ENCODE measurements at places on chromosomes 16 and 17.

GRCh38 chr17:41813152-41813680 is 412 bp downstream of the FKBP10 start:
- DNase-seq: no peak

- DNase-seq: no peak
Measured at GRCh38 chr17:6492892-6493674, 48.8 kb downstream of the PIMREG start.

GRCh38 chr16:54589326-54589725 is 302.7 kb upstream of the IRX3 start:
- no peak for DNase-seq

- no peak for DNase-seq
Measured at GRCh38 chr16:81651758-81652718, 127.1 kb upstream of the PLCG2 start.

DNA sequence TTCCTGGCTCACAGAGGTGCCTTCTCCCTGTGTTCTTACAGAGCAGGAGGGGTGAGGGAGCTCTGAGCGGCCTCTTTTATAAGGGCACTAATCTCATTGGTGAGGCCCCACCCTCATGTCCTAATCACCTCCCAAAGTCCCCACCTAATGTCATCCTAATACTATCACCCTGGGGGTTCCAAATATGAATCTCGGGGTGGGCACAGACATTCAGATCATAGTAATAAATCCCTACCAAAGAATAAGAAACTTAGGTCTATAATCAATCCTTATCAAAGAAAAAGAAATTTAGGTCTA is 32.3 kb upstream of the METRNL start:
- no peak for DNase-seq

- DNase-seq: peak; percentile 88
Measured at GRCh38 chr17:11598274-11599221, at the start of gene DNAH9. DNAH9 (plus strand) TSS chr17:11598470; CDS start chr17:11598499, 29 bp downstream.

DNA sequence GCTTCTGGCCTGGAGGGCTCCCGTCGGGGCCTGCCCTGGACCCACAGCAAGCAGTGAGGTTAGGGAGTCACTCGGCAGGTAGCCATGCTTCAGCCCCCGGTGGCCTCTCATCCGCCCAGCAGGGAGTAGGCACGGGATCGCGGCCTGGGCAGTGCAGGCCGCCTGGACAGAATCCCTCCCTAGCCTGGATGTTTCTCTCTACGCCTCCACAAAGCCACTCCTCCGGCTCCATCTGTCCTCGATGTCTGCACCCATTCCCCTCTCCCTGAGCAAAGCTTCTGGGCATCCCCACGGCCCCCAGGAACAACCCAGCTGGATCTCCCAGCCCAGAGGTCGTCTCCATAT is 145.2 kb downstream of the RBFOX3 start:
- DNase-seq: no peak

GRCh38 chr16:22948603-22949368 is 134.8 kb downstream of the HS3ST2 start:
- peak; percentile 45 for DNase-seq

GRCh38 chr17:35477248-35477647 is 28.7 kb upstream of the SLFN13 start:
- no peak for DNase-seq

DNA sequence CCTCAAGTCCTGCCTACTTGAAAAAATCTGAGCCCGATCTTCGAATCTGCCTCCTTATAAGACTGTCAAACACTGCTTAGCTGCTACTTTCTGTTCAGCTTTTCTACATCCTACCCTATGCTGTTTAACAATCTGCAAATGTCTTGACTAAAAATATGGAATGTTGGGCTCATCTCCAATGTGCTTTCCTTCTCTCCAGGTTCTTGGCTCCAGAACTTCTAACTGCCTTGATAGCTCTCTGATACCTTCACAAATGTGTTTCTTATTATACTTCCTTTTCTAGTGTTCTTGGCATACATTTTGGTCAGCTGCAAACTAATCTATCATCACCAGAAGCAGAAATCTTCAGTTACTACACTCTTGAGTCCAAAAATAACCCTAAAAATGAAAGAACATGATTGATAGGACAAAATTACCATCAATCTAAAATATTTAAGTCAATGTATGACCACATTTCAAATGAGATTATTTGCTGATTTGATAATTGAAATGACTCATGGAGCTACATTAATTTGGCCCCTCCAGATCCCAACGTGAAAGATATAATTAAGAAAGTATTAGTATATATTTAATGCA is 372.3 kb upstream of the MON1B start:
- DNase-seq: no peak

GRCh38 chr17:6388416-6388815 is 46.5 kb downstream of the AIPL1 start:
- no peak for DNase-seq

DNA sequence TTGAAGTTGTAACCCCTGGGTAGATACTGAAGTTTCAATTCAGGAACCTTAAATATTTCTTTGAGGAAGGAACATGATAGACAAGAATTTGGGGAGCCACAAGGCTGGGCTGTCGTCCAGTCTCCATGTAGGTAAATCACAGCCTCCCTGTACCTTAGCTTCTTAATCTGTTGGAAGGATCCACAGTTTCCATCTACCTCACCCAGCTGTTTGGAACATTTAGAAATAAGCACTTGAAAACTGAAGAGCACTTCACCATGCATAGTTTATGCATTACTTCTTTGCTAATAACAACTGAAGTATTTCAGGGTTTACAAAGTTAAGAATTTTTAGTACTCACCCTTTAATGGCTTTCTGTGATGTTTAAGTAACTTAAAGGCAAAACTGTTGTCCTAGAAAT is 17.2 kb downstream of the TXNDC11 start:
- DNase-seq: no peak

DNA sequence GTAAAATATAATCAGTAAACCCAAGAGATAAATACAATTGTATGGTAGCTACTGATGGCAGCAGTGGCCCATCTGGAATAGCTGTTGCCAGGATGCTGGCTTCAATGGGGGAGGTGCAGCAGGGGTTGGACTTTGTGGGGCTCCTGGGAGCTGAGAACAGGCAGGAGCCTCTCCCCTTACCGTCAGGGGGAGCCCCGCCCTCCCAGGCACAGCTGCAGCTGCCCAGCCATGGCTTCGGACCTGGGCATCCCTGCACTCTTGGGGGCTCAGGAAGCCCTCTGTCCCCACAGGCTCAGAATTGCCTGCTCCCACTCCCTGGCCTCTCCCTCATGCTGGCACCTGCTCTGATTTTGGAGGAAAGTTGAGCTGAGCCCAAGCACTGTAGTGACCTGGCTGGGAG is 741.1 kb downstream of the CDH11 start:
- no peak for DNase-seq

DNA sequence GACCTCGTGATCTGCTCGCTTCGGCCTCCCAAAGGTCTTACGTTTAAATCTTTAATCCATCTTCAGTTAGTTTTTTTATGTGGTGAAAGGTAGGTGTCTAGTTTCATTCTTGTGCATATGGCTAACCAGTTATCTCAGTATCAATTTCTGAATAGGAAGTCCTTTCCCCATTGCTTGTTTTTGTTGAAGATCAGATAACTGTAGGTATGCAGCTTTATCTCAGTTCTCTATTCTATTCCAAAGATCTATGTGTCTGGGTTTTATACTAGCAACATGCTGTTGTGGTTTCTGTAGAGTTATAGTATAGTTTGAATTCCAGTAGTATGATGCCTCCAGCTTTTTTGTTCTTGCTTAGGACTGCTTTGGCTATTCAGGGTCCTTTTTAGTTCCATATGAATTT is 65.2 kb downstream of the TNFRSF13B start:
- no peak for DNase-seq

DNA sequence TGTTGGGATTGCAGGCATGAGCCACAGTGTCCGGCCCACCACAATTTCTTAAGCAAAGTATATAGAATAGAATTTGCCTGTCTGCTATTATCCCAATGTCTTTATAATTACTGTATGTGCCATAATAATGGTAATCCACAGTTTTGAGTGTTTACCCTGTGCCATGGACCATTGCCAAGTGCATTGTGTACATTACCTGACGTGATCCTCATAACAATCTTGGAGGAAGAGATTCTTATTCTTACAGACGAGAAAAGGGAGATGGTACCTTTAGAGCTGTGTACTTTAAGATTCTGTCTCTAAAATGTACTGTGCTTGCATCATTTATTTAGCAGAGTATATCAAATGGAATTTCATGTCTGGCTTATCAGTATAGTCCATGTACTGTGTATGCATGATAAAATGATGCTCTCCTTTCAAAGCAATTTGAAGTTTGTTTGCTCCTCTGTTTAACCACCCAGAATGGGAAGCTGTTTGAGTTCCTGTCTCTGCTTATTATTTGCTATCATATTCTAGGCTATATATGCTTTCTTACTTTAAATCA is 13.8 kb upstream of the CDR2 start:
- no peak for DNase-seq

DNA sequence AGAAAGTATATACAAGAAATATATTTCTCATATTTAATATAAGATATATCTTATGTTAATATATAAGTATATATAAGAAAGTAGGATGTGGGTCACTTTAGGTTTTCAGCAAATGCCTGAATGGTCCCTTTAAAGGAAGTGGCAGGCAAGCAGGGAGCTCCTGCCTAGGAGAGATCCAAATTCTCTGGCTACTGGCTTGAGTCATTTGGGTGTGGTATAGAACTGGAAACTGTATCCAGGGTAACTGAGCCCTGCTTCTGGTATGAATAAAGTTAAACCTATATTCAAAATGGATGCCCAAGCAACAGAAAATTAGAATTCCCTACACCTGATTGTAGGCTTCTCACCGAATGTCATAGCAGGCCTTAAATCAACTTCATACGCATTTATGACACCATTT is 144.4 kb downstream of the ZNF18 start:
- no peak for DNase-seq

- DNase-seq: no peak
Measured at GRCh38 chr16:51193879-51194278, 42.8 kb upstream of the SALL1 start.

GRCh38 chr17:286571-286970 is 66.0 kb downstream of the RPH3AL start:
- DNase-seq: no peak

DNA sequence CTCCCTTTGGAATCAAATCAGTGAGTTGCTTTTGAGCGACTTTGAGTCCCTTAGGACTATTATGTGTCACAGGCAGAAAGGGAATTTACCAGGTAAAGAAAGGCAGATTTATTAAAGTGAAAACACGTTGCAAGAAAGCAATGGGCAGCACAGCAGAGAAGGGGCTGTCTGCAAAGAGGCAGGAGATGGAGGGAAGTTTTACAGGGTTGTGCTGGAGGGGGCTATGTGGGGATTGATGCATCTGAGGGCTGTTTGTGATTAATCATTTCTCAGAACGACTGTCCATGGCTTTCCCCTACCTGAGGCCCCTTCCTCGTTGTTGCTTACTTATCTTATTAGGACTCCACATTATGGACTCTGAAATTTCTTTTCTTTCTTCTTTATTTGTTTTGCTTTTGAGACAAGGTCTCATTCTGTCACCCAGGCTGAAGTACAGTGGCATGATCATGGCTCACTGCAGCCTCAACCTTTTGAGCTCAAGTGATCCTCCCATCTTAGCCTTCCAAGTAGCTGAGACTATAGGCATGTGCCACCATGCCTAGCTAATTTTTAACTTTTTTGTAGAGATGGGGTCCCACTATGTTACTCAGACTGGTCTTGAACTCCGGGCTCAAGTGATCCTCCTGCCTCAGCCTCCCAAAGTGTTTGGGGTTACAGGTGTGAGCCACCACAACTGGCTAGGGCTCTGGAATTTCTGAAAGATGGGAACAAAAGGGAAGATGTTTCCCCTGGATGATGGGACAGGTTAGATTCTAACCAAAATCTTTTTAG is 5.5 kb downstream of the WWP2 start:
- no peak for DNase-seq

DNA sequence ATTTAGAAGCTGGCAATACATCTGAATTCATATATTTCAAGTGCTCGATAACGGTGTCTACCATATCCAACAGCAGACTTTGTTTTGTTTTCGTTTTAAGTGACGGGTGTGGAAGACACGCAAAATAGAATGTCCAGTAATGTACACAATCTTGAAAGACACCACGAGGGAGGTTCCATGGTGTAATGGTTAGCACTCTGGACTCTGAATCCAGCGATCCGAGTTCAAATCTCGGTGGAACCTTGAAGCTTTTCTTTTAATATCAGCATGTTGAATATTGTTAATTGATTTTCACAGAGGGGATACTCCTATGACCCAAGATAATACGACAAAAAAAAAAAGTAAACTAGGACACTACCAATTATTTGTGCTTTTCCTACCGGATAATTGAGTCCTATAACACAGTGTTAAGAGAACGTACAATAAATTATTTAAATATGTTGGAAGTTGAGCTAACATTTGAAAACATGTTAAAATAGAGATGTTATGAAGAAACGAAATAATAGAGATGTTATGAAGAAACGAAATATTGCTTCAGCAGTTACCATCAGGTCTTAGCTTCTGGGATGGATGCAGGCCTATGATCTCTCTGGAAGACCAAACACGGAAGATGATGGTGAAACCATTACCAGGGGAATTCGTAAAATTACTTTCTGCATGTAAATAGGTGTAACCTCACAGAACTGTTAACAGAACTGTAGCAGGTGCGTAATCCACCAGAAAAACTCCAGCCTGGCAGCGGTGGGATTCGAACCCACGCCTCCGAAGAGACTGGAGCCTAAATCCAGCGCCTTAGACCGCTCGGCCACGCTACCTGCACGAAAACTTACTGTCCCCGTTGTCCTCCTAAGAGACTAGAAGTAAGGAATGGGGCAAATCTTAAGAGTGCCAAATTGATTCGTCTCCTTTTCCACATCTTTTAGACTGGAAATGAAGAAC is 1.5 kb upstream of the ALOXE3 start:
- DNase-seq: peak; percentile 88

DNA sequence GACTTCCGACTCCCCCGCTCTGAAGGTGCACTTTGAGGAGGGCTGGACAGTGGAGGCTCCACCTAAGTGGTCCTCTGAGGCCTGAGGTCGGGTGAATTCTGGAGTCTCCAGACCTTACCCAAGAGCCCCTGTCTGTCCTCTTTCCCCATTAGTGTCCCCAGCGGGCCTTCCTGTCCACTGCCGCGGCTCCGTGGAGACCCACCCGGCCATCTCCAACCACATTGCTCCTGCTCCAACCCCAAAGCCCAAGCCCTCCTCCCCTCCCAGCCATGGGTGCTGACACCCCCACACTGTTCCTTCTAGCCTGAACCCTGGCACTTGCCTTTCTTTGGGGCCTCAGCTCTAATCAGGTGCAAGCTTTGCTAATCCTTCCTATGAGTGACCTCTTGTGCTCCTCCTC is 283.1 kb upstream of the TNRC6C start:
- no peak for DNase-seq

DNA sequence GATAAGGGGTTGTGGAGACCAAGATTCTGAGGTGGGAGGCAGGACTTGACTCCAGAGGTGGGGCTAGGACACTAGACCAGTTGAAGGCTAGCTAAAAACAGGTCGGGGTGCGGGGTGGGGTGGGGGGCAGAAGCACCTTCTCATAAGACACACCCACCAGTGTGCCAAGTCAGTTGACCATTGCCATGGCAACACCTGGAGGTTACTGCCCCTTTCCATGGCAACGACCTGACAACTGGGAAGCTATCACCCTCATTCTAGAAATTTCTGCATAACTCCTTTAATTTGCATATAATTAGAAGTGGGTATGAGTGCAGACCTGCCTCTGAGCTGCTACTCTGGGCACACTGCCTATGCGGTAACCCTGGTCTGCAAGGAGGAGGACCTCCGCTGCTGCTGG is 53.9 kb upstream of the ALOX12 start:
- no peak for DNase-seq
